Fibroblast of lung (primary cell): ENCODE measurements at places on chromosomes 7 and 10. TPM values are rescaled to one million over a fixed set of nuclear protein-coding genes. Genes with fewer than 3 reads are reported as not detected.

DNA sequence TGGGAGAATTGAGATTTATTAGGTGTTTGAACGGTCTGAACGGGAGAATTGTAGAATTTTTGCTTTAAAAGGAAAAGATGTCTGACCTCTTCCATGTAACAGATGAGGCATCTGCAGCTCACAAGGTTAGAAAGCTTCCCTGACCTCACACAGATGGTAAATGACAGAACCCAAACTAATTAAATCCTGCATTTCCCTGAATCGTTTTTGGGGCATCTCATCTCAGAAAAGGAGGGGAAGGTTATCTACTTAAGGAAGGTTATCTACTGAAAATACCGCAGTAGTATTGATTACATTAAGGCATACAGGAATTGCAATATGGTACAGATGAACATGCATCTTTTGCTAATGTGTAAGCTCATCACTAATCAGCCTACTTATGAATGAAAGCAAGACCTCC lies 278.3 kb downstream of the CCDC3 start:
- no peaks in the 10 kb centered on the region for H3K27me3 ChIP-seq
- no peak overlapping the region for H3K4me3 ChIP-seq
- no peaks in the 10 kb centered on the region for H3K36me3 ChIP-seq
- no peak for DNase-seq
- H3K27ac ChIP-seq: no peak overlapping the region
- peaks cover 4% of the 10 kb centered on the region for H3K4me1 ChIP-seq

- H3K4me3 ChIP-seq: no peak overlapping the region
- peak; percentile 71 for DNase-seq
- H3K36me3 ChIP-seq: no peaks in the 10 kb centered on the region
- no peaks in the 10 kb centered on the region for H3K27me3 ChIP-seq
- H3K27ac ChIP-seq: no peak overlapping the region
- peaks cover 2% of the 10 kb centered on the region for H3K4me1 ChIP-seq
Observed at GRCh38 chr7:16051561-16052255, 365.2 kb upstream of the MEOX2 start.

- no peaks in the 10 kb centered on the region for H3K27me3 ChIP-seq
- no peak overlapping the region for H3K4me3 ChIP-seq
- no peaks in the 10 kb centered on the region for H3K36me3 ChIP-seq
- H3K27ac ChIP-seq: no peak overlapping the region
- DNase-seq: no peak
- no peaks in the 10 kb centered on the region for H3K4me1 ChIP-seq
Observed at GRCh38 chr7:69244701-69245100, 353.6 kb upstream of the AUTS2 start.

GRCh38 chr10:37865264-37865663 lies 7.9 kb upstream of the ZNF248 start:
- no peaks in the 10 kb centered on the region for H3K27me3 ChIP-seq
- H3K4me3 ChIP-seq: no peak overlapping the region
- no peak overlapping the region for H3K27ac ChIP-seq

- no peaks in the 10 kb centered on the region for H3K4me1 ChIP-seq
- no peak for DNase-seq
- H3K27ac ChIP-seq: no peak overlapping the region
- H3K27me3 ChIP-seq: no peaks in the 10 kb centered on the region
- H3K36me3 ChIP-seq: no peaks in the 10 kb centered on the region
Observed at GRCh38 chr7:16935341-16935735, 53.6 kb upstream of the AGR3 start.

The DRGX gene
- total RNA-seq: not detected in 2 replicates

The SOSTDC1 gene
- under 0.01 TPM in 1 of 2 replicates, not detected in the other for total RNA-seq

The SSMEM1 gene
- not detected in 2 replicates for total RNA-seq

The MCU gene
- 20.0 and 40.5 TPM in 2 replicates for total RNA-seq

The HMX2 gene
- total RNA-seq: not detected in 2 replicates
